ENCODE measurements at places on chromosomes 16 and 17. TPM values are rescaled to one million over a fixed set of nuclear protein-coding genes. Genes with fewer than 3 reads are reported as not detected.

The WNT9B gene
- polyA plus RNA-seq, result 8.1 TPM

The HOXB6 gene
- 82.4 TPM for polyA plus RNA-seq

The SPNS2 gene
- polyA plus RNA-seq, result 43.4 TPM

The FOXN1 gene
- polyA plus RNA-seq, result 0.81 TPM

- no peak for DNase-seq
Measured at GRCh38 chr17:46115699-46116098, 77.5 kb downstream of the KANSL1 start.

DNA sequence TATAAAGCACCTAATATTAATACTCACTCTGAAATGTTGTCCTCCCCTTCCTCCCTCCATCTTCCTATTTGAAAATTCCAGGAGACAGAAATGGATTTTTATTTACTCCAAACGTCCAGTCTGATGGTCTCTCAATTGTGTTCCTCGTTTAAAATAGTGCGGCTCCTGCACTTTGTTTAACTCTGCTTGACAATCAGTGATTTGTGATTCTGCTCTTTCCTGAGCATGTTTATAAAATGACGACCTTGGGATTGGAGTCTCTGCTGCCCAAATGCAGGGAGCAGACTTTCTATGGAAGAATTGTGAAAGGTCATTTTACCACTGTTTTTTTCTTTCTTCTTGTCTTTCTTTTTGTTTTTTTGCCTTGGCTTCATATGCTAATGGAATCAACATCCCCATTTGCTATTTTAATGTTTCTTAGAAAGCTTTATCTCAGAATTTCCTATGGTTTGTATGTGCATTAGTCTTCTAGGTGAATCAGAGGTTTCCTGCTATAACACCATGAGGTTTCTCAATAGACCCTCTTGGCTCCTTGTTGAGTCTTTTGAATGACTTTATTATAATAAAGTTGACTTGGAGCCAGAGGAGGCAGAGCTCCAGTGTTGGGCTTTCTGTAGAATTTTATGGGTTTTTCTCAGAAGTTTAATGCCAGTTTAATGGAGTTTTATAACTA, 376.5 kb downstream of the CDH11 start:
- DNase-seq, result no peak

DNA sequence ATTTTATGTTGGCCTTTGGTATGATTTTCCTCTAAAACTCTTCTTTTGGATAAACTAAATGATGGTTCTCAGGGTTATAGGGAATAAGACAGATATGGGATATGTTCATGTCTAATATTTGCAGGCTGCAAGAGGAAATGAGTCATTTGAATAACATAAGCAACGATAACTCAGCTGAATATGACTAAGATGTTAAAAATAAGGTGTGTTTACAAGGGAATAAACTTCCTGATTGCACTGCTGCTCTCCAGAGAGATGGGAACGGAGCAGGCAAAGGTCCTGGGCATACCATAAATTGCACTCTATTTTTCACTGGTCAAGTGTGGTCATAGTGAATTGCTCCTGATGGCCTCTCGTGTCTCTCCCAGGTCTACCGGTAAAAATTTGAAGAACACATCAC, 666.2 kb downstream of the TOX3 start:
- no peak for DNase-seq

DNA sequence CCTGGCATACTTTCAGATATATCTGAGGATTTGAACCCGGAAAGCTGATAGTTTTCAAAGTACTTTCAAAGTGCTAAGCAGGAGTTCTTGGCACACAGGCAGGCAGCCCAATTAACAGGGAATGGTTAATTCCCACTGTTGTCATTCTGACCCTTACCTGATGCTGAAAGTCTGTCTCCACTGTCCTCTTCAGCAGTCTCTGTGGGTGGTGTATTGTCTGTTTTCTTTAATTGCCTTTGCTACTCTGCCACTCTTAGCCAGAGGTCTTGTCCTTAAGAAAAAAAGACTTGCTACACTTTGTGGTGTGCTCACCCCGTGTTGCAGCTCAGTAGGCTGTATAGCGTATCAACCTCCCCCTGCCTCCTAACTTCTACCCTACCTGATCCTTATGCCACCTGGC, 63.2 kb upstream of the SLC12A3 start:
- no peak for DNase-seq
